ENCODE measurements at places on chromosomes 3 and 15. TPM values are rescaled to one million over a fixed set of nuclear protein-coding genes. Genes with fewer than 3 reads are reported as not detected.

DNA sequence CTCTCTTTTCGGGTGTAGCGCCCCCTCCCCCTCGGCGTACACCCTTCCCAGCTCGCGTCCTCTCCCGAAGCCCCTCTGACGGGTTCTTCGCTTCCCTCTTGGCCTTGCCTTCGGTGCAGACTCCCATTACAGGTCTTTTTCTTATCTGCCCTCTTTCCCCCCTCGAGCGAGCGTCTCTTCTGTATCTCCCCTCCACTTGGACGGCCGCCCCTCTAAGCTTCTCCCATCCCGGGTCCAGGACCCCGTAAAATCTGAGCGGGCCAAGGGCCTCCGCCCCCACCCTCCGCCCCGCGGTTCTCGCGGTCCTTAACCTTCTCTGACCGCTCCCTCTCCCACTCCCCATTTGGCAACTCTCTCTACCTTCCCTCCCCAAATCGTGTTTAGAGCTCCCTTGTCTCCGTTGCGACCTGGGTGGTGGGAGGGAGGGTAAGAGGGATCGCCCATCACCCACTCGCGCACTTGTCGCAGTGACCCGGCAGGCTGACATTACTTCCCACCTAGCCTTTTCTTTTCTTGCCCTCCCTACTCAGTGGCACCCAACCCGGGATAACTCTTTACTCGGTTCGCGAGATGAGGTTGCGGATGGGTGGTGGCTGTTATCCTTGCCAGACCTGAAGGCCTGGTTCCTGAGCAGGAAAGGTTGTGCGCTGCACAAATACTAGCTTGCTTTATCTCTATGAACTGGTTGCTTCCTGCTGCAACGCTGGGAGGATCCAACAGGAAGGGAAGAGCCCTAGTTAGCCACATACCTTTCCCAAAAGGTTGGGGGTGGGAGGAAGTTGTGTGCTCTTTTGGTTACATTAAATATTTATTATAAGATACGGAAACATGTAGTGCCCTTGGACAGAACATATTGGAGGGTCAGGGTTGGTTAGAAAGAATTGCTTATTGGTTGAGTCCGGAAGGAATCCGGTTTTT, 922 bp downstream of the RAB11A start:
- peak; percentile 38 for DNase-seq

- DNase-seq, result no peak
Measured at GRCh38 chr15:96553931-96554330, 223.4 kb downstream of the NR2F2 start.

- DNase-seq, result no peak
Measured at GRCh38 chr3:191762323-191762960, 301.5 kb downstream of the PYDC2 start.

DNA sequence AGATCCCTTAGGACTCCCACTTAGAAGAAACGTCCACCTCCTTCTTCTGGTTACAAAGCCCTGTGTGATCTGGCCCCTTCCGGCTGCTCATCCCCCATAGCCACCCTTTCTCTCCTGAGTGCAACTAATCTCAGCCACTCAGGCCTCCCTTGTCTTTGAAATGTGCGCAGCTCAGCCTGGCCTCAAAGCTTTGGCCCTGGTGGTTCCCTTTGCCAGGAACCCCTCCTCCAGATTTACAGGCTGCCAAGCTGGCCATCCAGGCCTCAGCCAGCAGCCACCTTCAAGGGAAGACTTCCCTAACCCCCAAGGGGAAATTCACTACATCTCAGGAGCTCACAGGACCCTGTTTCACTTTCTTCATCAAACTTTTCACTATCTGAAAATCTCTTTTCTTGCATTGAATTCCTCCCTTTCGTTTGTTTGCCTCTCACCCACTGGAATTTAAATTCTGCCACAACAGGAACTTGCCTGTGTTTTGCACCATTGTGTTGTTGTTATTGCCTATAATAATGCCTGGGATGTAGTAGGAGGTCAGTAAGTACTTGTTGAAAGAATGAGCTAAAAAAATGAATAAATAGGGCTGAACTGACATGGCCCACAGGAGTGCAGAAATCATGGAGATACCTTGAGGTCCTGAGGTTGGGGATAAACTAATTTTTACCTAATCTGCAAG, 109.5 kb upstream of the PFN2 start:
- no peak for DNase-seq

DNA sequence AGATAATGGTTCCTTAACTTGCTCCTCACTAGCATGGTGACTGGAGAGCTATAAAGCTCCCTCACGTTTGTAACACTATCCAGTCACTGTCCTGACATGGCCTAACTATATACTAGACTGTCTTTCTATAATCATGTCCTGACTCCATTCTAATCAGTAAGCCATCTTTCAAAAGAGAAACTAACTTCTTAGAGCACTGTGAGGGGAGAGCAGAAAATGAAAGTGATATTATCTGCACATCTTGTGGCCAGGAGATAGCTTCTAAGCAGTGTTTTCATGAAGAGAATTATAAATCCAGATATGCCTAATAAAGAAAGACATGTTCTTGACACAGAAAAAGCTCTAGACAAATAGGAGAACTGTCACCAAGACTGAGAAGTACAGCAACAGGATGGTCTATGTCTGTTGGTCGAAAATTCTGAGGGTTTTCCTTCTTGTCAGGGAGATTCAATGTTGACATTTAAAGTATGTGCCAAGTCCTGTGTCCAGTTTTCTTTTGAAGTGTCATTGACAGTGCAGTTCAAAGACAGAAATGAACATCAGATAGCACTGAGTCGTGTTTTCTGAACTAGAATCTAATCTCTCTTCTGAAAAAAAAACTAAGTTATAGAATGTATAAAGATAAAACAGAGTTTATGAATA, 230.6 kb upstream of the PEX5L start:
- no peak for DNase-seq

DNA sequence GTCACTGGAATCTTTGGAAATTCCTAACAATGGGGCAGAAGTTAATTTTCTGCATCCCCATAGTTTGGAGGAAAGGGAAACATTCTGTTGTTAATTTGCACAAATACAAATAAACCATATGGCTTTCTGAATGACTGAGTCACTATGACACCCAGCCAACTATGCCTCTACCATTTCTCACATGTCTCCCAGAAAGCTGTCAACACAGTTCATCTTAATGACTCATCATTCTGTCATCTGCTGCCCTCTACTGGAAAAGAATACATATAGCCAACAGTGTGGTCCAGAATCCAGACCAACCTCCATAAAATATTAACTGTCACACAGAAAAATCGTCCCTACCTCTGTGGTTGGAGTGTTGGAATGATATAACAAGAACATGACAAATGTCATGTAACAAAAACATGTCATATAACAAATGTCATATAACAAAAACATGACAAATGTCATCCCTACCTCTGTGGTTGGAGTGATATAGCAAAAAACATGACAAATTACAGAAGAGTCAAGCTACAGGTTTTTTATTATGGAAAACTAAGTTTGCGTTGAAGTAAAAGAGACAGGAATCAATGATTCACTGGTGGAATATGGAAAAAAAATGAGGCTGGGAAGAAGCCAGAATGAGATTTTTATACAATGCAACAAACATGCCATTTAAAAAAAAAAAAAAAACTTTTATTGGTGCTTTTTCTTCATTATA, 47.7 kb upstream of the GYG1 start:
- DNase-seq, result no peak

DNA sequence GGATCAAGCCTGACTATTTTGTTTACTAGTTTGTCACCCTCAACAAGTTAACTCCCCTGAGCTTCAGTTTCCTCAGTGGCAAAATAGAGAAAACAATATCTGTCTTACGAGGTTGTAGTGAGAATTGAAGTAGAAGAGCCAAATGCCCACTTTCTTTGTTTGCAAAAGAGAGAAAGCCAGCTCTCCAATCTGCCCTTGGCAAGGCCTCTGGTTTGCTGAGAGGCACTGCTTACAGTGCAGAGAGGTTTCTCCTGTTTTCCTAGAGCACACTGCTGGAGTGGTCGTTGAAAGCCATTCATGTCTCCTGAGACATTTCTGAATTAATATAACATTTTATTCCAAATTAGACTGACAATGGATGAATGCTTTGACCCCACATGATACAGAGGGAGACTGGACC, 260.5 kb upstream of the IGF1R start:
- no peak for DNase-seq

- no peak for DNase-seq
Measured at GRCh38 chr15:71133747-71134472, 18.6 kb downstream of the THSD4 start.

DNA sequence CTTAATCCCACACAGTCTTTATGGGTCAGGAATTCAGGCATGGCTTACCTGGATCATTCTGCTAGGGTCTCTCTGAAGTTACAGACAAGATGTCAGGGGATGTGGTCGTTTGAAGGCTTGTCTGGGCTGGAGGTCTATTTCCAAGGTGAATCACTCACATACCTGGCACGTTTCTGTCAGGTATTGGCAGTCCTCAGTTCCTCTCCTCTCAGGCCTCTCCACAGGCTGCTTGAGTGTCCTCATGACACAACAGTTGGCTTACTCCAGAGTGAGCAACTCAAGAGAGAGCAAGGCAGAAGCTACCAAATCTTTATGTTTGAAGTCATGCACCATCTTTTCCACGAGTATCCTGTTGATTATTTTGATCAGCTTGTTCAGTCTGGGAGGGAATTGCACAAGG, 43.9 kb upstream of the PARP14 start:
- DNase-seq, result no peak

The CCRL2 gene
- 1.3 TPM for total RNA-seq

The SLC24A5 gene
- total RNA-seq, result not detected

The NOX5 gene
- 0.02 TPM for total RNA-seq
